Right renal pelvis (tissue), 4 donors: ENCODE measurements at places on chromosomes 1 and 21.

GRCh38 chr1:115606305-115606704, 35.5 kb upstream of the VANGL1 start:
- no peak for DNase-seq

DNA sequence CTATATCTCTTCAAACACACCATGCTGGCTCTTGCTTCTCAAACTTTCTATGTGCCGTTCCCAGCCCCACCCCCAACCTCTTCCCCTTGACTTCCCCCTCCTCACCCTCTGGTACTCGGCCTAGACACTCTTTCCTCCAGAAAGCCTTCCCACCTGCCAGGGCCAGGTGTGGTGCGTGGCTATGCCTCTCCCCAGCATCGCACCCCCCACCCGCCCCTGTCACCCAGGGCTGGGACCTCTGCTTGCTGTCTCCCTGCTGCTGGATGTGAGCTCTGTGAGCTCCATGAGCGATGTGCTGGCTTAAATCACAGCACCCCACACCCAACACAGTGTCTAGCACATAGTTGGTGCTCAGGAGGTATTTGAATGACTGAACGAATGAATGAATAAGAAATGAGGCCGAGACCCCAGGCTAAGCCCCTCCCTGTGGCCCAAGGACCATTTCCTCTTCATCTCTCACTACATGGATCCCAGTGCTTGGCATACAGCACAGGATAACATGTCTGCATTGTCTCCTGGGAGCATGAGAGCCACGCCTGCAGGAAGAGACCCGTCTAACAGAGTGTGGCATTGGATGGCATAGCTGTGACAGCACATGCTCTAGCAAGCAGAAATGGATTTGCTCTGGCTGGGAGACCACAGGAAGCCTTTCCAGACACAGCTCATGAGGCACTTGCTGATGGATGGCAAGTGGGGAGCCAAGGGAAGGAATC, 19.7 kb downstream of the TNNT2 start:
- no peak for DNase-seq

DNA sequence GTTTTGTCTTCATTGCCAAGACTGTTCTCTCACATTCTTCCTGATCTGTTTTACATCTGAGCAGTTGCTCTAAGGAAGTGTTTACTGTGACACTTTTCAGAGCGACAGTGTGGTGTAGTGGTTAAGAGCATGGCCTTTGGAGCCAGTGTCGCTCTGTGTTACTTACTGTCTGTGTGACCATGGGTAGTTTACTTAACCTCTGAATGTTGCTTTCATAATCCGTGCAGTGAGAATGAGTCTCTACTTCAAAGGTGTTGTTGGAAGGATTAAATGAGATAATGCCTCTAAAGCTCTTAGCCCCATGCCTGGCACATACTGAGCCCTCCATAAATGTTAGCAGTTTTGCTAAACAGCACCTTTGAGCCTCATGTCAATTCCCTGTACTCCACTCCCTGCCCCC, 35.9 kb upstream of the ZFP69B start:
- no peak for DNase-seq

- no peak for DNase-seq
These were observed 276.4 kb upstream of the B3GALT2 start for GRCh38 chr1:193462629-193463320.

- DNase-seq = no peak
These were observed 34.9 kb upstream of the PLA2G5 start for GRCh38 chr1:20035114-20035513.

DNA sequence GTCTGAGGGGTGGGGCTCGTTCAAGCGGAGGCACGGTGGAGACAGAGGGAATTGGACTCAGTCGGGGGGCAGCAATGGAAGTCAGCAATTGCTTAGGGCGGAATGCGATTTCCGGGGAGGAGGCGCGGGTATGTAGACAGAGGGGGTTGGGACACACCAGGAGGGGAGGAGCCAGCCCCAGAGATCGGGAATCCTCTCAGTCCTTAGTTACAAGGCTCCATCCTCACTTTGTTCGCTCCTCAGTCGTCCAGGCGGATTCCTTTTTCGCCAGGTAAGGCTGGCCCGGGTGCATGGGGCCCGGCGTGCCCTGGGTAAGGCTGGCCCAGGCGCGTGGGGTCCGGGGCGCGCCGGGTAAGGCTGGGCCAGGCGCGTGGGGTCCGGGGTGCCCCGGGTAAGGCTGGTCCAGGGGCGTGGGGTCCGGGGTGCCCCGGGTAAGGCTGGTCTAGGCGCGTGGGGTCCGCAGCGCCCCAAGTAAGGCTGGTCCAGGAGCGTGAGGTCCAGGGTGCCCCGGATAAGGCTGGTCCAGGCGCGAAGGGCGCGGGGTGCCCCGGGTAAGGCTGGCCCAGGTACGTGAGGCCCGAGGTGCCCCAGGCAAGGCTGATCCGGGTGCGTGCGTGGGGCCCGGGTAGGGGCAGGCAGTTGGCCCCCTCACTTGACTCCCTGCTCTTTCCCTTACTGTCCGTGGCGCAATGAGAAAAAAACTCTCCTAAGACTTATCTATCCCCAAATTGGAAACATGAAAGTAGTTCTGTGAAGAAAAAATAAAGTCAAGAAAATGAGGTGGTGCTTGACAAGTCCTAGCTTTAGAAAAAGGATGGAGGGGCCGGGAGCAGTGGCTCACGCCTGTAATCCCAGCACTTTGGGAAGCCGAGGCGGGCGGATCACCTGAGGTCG, at the start of gene L1TD1:
TSS of gene L1TD1 (plus strand) at position 199 of the 894 bp plus-strand sequence. CDS start 11,780 bp downstream, outside the sequence.
- no peak for DNase-seq

DNA sequence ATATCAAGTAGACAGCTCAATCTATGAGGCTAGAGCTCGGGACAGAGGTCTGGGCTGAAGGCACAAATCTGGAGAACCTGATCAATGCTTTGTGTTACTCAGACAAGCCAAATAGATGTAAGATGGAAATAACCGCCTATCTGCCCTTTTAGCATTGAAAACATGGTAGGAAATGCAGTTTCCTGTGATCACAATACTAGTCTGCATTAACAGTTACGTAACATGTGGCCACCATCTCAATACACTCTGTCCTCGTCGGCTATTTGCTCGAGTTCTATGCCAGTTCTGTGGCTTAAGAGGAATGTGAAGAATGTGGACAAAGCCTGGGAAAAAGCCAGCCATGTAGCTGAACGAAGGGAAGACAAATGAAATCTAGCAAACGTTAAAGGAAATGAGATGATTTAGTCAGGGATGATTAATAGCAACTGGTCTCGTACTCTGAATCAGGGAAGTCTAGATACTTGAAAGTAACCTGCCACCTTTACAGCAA, 73.3 kb downstream of the HSF2BP start:
- DNase-seq = peak; percentile 67

GRCh38 chr1:41358131-41359021, 2.9 kb upstream of the FOXO6 start:
- DNase-seq = no peak

- DNase-seq = no peak
These were observed 26.8 kb downstream of the EIF4G3 start for GRCh38 chr1:21149855-21150432.

DNA sequence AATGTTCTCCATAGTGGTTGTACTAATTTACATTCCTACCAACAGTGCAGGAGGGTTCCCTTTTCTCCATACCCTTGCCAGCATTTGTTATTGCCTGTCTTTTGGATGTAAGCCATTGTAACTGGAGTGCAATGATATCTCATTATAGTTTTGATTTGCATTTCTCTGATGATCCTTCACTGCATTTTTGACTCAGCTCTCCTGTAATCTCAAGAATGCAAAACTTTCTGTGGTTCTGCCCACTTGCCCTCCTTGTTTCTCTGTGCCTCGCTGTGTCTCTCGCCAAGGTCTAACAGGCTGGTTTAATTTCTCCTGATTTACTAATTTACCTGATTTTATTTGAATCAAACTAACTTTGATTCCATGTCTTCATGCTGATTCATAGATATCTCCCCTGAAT, 407.9 kb downstream of the ZP4 start:
- DNase-seq = no peak

DNA sequence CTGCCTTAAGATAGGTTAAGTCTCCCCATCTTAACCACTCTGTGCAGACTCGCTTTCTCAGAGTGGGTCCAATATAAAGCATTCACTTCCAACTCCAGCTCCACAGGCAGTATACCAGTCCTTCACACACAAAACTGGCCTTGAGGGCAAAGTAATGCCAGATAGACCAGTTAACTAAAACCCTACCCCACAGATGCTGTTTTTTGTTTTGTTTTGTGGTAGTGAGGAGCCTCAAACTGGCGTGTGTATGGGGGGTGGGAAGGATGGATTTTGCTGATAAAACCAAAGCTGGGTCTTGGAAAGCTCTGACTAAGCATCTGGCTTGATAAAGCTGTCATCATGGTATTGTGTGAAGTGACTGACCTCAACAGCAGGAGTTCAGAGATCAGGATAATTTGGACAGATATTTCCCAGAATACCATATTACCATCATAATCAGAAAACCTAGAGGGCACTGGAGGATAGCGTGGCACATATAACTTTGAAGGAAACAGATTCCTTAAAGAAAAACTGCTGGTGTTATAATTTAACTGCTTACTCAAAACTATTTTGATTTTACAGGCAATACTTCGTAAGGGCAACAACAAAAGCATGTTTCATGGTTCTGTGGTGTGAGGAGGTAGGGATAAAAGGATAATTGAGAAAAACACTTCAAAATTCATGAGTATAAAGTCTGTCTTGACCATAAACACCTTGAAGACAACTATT, 29.6 kb upstream of the CPLANE2 start:
- no peak for DNase-seq

- DNase-seq = no peak
These were observed 33.4 kb downstream of the BACE2 start for GRCh38 chr21:41201385-41201784.

- DNase-seq = no peak
These were observed 29.6 kb upstream of the AGL start for GRCh38 chr1:99820546-99820945.

DNA sequence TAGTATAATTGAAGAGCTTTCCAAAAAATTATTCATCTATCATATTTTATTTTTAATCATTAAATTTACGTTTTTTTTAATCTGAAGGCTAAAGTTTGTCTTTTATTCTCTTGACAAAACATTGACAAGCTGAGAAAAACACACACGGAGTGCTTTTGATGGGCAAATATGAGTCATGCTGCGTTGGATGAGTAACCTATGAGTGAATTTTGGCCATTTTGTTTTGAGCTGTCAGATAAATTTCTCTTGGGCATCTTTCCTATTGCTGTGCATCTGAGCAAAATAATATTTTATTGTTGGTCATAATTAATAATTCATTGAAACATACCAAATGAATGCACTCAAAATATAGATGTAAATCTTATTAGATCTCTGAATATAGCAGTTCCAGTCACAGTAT, 1144.1 kb upstream of the ADGRL2 start:
- DNase-seq = no peak
